Stimulated activated CD8-positive, alpha-beta memory T cell treated with anti-CD3 and anti-CD28 coated beads, Interleukin-15, amount 100 ng/mL, for 1 hour (primary cell): ENCODE measurements at places on chromosomes 12 and 14.

- no peak for DNase-seq
Measured at GRCh38 chr12:46244273-46244915, 24.4 kb downstream of the SLC38A1 start.

DNA sequence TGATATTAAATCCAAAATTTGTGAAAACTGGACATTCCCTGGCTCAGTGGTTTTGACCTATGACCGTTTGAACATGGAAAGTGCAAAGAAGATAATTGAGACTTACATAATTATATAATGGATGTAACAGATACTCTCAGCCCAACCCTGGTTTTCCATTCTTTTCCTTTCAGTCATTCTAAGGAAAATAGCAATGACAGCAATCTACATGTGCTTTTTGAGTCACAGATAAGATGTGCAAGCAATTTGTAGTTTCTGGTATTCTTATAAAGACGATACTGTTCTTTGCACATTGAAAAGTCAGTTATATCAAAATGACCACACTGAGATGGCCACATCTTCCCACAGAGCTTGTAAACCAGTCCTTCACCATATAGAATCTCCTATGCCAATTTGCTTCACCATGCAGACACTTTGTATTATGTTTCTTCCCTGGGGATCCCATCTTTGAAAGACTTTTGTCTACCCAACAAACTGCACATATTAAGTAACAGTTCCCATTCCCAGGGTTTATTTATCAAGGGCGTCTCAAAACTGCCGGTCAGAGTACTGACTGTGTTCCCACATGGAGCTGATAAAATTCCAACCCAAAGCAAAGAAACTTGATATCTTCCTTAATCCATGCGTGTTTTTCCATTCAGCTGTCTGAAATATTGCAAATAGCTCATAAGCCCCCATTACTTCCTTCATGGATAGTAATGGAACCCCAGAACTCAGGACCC is 34.8 kb downstream of the PLXNC1 start:
- DNase-seq: no peak

GRCh38 chr14:77278461-77279230 is 7.6 kb upstream of the NGB start:
- DNase-seq: no peak

- no peak for DNase-seq
Measured at GRCh38 chr12:51891843-51892242, 3.9 kb downstream of the ANKRD33 start.

DNA sequence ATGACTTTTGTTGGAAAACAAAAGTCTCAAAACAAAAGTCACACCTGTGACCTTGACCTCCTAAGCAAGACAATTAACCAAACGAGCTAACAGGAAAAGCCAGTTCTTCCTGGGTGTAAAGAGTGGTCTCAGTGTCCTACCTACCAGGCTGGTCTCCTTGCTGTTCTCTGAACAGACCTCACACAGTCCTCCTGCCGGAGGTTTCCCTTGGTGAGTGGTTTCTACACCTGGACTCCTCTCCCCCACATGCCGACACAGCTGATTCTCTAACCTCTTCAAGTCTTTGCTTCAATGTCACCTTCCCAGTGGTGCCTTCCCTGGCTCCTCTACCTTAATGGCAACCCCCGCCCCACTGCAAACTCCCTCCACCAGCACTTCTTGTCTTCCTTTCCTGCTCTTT is 238.6 kb downstream of the ZFP36L1 start:
- DNase-seq: no peak
